ENCODE measurements at places on chromosomes 16 and 17.
A peak's percentile ranks its signal among the peaks of the same experiment; 100 is the strongest.

- no peak for DNase-seq
Observed at GRCh38 chr17:41284546-41284945, 9.0 kb downstream of the KRTAP9-7 start.

- DNase-seq: peak; percentile 52
Observed at GRCh38 chr17:36942019-36942599, 4.8 kb downstream of the LHX1 start.

GRCh38 chr16:86107215-86107825 is 208.4 kb downstream of the IRF8 start:
- no peak for DNase-seq

GRCh38 chr16:88062341-88063210 is 111.3 kb downstream of the BANP start:
- DNase-seq: peak; percentile 66

DNA sequence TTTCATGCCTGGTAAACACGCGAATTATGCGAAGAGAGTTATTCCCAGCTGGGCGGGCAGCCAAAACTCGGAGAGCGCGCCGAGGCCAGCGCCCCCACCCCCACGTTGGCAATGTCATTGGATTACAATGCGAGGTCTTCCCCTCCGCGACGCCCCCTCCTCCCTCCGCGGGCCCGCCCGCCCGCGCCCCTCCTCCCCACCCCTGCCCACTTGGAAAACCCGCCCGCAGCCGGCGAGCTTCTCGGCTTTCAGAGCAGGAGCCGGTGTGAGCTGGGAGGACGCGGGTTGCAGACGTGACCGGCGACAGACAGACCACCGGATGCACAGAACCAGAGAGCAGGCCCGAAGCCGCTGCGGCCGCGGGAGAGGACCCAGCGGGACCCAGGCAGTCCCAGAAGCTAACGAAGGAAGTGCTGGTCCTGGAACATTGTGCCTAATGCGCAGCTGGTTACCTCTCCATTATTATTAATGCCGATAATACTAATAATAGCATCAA is 4.0 kb downstream of the NOG start:
- peak; percentile 21 for DNase-seq

- no peak for DNase-seq
Observed at GRCh38 chr17:61813211-61813610, 50.1 kb downstream of the BRIP1 start.

DNA sequence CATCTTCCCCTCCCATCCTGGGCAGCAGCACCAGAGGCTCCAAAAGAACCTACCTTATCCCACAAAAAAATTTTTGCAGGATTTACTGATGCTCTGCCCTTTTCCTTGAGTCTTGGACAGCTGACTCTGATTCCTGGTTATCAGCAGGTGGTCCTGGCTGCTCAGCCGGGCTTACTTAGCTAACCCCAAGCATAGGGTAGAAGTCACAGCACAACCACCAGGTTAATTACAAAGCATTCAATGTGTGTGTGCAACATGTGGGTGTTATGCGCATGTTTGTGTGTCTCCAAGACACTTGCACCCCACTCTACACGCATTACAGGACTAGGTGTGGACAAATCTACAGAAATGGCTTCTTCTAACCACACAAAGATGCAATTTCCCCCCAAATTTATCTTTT is 36.3 kb downstream of the PECAM1 start:
- no peak for DNase-seq

GRCh38 chr16:49023050-49023449 is 258.6 kb downstream of the CBLN1 start:
- no peak for DNase-seq

DNA sequence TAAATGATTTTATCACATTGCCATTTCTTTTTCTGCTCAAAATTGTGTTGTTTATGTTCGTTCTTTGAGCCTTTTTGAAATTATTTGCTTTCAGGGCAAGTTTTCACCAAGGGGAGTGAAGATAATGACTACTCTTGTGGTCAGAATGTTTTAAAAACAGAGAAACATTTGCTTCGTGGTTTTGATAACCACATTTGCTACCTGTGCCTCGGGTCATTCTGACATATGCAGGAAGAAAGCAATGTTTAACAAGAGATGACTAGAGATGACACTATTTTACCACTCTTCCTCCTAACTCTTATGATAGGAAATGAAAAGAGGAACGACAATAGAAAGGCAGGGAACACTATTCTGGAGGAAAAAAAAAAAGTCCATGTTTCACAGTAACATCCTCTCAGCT is 1496.5 kb upstream of the GOT2 start:
- DNase-seq: no peak

- no peak for DNase-seq
Observed at GRCh38 chr17:45794840-45795239, 10.7 kb downstream of the CRHR1 start.

DNA sequence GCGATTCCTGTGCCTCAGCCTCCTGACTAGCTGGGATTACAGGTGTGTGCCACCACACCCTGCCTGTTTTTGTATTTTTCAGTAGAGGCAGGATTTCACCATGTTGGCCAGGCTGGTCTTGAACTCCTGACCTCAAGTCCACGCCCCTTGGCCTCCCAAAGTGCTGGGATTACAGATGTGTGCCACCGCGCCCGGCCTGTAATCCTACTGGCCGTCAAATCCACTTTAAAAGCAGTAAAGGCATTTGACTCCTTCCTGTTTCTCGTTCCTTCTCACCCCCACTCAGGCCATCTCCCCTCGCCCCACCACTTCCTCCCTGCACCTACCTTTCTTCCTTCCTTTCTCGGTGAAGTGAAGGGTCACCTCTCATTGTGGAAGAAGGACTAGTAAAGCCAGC is 69.4 kb upstream of the CREBBP start:
- DNase-seq: peak; percentile 69

DNA sequence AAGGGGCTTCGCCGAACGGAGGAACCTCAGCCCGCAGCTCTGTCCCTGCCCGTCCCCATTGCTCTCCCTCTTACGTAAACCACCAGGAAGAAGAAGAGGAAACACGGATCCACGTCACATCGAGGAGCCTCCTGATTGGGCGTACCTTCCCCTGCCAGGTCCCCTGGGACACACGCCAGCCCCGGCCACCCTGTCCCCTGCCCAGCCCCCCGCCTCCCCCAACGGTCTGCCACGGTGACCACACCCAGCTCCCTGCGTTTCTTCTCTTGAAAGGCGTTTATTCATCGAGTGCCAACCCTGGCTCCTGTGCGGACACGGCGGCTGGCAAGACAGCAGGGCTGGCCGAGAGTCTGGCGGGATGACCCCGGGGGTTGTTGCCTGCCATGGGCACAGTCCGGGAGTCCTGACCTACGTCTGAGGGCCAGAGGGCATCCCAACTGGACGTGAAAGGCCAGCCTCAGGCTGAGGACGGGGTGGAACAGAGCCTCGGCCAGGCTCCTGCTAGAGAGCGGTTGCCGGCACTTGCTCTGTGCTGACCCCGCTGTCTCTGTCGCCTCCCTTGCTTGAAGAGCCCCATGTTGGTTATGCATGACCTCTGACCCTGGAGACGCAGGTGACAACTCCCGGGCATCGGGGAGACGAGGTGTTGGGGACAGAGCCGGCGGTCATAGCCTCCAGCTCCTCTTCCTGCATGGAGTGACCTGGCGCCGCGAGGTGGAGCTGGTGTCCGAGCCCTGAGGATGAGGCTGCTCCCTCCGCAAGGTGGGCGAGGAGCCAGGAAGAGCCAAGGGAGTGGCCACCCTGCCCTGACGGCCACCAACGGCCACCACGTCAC is 40.5 kb upstream of the ACSF3 start:
- peak; percentile 65 for DNase-seq

DNA sequence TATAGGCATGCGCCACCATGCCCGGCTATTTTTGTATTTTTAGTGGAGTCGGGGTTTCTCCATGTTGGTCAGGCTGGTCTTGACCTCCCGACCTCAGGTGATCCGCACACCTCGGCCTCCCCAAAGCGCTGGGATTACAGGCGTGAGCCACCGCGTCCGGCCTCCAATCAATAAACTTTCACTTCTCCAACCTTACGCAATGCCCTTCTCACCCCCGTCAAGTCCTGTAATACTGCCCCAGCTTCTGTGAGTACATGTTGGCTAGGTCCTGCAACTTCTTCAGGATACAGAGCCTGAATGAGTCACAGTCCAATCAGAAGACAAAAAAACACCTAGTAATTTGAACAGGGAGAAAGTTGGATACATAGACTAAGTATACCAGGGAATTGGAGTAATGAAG is 47.1 kb upstream of the PHOSPHO1 start:
- no peak for DNase-seq

DNA sequence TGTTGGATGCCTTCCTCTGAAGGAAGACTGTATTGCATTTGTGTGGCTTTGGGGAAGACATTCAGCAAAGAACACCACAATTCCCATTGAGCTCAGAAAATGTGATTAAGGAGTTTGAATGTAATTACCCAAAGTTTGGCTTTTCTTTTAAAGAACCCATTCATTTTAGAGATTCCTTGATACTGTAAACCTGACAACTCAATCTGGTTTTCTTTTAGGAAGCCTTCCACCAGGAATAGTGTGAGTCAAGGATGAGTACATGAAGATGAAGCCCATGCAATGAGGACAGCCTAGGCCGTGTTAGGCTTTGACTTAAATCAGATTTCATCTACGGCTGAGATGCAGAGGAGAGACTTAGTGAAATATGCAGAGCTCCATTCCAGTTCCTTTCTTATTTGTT is 271.7 kb upstream of the TBX2 start:
- DNase-seq: no peak

- no peak for DNase-seq
Observed at GRCh38 chr16:9469512-9469911, 378.1 kb downstream of the HAPSTR1 start.

DNA sequence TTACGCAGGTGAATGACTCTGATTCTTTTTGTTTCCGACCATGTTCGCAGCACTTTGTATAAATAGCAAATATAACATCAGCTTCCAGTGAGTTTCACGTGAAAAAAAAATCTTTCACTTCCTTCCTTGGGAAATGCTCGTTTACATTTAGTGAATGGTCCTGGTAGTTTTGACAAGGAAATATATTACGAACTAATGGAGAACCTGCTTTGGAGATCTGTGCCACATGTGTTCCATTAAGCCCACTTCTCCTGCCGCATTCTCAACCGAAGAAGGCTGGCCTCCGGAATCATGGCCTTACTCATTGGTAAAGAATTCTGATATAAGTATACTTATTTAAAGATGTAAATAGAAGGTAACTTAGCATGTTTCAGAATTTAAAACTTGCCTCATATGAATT is 3.6 kb downstream of the CRAMP1 start:
- no peak for DNase-seq

DNA sequence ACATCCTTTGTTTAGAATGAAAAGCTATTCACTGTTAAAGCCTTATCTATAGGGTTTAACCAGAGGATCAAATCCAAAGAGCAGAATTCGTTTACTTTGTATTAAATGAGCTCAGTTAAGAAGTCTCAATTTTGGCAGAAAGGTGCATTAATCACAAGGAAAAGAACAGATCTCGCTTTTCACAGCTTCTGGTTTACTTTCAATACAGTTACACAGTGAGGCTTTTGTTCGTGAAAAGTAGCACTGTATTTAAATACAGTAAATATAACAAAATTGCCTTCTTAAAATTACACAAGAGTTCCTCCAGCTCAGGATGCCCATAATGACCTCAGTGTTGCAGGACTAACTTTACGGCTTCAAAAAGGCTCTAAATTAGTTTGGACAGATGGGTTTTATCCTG is 669.1 kb upstream of the SALL1 start:
- DNase-seq: no peak

DNA sequence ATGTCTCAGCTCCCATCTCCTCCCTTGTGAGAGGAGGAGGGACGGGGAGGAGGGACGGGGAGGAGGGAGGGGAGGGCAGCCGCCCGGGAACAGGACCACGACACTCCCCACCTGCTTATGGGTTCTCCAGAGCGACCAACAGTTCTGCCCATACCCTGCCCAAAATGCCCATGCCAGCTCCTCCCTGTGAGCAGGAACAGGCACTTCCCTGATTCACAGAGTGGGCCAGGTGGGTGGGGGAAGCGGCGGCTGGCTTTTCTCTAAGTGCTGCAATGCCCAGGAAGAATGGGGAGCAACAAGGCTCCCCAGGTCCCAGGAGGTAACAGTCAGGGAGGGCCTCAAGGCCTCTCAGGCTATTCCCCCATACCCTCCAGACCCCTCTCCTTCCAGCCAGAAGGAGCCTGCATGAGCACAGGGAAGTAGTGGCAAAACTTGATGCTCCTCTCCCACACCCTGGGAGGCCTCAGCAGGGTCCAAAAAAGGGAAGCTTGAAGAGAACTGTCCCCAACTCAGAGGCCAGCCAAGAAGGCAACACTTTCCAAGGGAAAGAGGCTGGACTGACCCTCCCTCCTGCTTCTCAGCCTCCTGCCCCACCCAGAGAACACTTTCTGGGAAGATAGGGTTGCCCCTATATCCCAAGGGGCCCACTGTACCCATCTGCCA is 53.8 kb downstream of the MYO18A start:
- DNase-seq: no peak

GRCh38 chr16:50666658-50667496 is 14.2 kb downstream of the SNX20 start:
- DNase-seq: no peak

- no peak for DNase-seq
Observed at GRCh38 chr17:62737513-62737912, 70.6 kb downstream of the MARCHF10 start.

GRCh38 chr17:298791-299450 is 53.7 kb downstream of the RPH3AL start:
- peak; percentile 90 for DNase-seq

DNA sequence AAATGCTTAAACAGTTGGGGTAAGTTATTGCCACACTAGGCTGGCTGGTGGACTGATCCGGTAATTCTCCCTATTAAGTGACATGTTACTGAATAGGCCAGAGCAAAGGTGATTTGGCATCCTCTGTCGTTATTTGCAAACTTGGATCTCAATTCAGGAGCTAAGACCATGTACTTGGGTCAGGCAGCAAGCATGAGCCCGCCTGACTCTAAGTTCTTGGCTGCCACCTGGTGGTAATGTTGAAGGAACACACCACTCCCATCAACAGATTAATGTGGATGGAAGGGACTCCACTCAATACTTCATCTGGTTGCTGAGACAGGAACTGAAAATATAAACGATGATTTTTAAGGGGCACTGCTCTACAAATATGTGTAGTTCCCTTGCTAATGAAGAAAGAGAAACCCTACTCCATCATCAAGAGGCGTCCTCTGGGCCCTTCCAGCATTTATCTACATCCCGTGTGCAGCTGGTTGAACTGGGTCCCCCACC is 70.8 kb downstream of the EMP2 start:
- no peak for DNase-seq

GRCh38 chr16:69535123-69536050 is 30.4 kb upstream of the NFAT5 start:
- no peak for DNase-seq
